ENCODE measurements at places on chromosomes 1 and 21.
A peak's percentile ranks its signal among the peaks of the same experiment; 100 is the strongest.

DNA sequence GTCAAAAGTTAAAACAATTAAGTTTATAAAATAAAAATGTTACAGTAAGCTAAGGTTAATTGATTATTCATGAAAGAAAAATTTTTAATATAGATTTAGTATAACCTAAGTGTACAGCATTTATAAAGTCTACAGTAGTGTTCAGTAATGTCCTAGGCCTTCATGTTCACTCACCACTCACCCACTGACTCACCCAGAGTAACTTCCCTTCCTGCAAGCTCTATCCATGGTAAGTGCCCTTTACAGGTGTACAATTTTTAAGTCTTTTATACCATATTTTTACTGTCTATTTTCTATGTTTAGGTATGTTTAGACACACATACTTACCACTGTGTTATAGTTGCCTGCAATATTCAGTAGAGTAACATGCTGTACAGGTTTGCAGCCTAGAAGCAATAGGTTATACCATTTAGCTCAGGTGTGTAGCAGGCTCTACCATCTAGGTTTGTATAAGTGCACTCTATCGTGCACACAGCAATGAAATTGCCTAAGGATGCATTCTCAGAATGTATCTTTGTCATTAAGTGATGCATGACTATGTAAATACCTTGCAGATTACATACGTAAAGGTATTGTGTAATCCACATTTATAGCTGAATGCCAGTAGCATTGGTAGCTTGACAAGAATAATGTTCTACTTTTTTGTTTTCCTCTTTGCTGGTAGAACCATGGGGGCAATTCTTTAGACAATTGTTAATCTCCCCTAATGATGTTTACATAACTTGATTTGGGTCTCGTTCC lies 35.7 kb upstream of the GPR88 start:
- DNase-seq, result no peak

GRCh38 chr1:94180650-94181049 lies 56.7 kb downstream of the ARHGAP29 start:
- no peak for DNase-seq

DNA sequence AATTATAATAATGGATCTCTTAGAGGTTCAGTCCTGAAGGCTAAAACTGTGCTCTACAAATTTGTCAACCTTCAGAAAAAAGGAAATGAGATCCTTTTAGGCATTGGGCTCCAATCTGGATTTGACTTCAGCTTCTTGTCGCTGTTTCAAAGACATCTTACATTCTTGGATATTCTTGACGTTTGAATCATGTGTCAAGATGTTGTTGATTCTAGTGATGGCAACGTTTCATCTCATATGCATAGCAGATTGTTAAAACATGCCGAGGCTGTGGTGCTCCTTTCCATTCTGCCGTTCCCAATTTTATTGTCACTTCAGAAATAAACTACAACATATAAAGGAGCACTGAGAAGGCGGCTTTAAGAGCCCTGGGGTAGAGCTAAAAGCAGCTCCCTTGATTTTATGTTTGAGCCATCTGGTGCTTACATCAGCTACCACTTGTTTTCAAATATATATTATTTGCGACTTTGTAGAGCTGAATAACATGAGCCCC lies 467.6 kb upstream of the ZRANB2 start:
- DNase-seq, result no peak

DNA sequence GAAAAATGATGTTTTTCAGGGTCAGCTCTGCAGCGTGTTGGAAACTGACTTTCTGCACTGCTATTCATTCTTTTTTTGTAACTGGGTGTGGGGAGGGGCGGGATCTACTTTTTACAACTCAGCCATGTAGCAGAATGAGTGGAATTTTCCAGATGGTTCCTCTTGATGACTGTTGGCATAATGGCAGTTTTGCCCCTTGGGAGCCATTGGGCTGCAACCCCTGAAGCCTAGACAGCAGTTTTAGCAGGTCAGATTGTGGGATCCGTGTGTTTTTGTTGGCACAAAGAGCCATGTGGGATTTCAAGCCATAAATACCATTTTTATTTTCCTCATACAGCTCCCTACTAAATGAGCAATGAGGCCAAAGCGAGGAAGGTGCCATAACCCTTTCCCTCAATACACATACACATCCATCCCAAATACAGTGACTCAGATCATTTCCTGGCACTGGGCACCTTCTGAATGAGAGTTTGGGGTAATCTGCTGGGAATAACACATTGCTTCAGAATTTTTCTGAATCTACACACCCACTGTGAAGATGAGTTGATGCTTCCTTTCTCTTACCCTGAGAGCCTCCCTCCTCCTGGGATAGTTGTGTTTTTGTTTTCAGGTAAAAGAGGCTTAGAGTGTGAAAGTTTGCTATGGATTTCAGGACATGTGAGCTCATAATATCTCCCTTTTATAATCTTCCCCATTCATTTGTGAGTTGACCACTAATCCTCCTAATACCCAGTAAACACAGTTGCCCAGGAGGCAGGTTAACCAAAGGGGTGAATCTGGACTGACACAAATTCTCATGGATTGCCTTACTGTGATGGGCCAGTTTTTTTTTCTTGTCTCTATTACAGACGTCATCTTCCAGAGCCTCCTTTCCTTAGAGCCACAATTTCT lies 13.1 kb downstream of the S100A10 start:
- no peak for DNase-seq

DNA sequence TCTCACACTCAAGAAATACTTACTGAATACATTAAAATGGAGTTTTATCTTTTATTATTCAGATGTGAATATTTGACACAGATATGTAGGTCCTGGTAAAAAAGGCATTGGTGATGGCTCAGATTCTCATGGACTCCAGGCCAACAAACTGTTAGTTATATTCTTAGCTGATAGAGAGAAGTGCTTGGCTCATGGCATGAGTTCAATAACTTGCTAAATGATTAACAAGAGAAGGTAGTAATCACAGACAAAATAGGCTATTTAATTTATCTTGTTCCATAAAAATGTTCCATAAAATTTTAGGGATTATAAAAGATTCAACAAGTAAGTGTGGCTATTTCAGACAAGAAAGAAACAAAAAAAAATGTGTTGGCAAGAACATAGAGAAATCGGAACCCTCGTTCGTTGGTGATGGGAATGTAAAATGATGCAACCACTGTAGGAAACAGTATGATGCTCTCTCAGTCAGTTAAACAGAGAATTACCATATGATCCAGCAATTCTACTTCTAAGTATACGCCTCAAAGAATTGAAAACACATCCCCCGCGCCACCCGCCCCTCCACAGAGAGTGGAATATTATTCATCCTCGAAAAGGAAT lies 737.8 kb upstream of the ADAMTS5 start:
- no peak for DNase-seq

DNA sequence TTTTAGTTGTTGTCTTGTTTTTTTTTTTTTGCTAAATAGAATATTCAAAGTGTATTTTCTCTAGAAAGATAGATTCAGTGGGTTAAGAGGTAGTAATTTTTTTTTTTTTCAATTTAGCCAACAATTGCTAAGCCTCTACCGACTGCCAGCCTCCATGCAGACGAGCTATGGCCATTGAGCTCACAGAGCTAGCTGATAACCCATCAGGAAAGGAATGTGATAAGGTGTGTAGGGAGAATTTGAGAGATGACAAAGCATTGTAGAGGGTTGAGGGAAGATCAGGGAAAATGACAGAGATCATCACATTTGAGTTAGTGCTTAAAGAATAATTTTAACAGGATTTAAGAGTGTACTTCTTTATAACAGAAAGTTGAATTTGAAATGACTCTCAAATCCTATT lies 30.6 kb downstream of the DNM3 start:
- no peak for DNase-seq

DNA sequence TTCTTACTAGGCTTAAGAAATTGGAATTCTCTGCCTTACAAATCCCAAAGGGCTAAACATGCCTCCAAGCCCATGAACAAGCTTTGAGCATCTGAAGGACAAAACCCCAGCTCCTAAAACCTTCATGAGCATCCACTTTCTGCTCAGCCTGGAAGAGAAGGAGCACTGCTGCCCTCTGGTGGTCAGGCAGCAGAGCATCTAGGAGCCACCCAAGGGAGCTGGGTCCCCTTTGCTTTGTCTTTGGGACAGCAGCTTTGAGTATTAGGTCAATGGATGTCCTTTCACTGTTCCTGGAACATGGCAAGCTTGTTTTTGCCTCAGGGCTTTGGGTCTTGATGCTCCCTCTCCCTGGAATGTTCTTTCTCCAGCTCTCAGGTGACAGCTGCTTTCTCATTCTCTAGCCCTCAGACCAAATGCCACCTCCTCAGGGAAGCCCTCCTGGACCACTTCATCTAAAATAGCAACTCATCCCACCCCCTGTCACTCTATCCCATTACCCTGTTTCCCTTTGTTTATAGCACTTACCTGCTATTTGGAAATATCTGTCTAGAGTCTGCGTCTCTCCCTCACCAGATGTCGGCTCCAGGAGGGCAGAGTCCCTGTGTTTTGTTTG lies 25.7 kb downstream of the RAB7B start:
- DNase-seq, result peak; percentile 65

- no peak for DNase-seq
Observed at GRCh38 chr1:59015708-59016107, 231.9 kb upstream of the JUN start.

DNA sequence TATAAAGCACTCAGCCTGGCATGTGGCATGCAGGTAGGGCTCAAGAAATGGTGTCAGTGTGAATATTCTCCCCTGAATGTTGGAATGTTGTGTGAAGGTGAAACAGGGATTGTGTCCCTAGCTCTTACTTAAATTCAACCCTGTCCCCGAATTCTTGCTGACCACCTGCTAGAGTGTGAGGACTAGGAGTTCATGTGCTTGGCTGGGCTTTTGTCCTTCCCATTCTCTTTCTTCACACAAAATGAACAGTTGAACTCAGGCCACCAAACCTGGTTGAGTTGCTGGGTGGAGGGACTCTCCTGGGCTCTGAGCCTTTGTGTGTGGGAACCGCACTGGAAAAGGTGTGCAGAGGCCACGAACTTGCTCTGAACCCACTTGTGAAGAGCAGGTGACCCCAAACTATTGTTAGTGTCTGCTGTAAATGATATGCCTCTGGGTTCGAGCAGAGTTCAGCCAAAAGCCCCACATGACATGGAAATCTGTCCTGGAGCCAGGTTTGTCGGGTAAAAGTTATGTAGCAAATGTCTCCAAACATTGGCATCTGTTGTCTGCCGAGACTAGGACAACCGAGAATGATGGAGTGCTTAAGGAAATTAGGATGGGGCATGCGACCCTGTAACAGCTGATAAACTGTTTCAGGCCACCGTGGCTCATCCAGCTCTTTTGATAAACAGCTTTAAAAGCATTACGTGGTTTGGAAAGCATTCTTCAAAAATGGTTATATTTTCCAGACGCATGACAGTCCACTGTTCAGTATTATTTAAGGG lies 144.2 kb downstream of the DHRS3 start:
- no peak for DNase-seq

- no peak for DNase-seq
Observed at GRCh38 chr1:103489935-103490334, 35.6 kb upstream of the RNPC3 start.

- no peak for DNase-seq
Observed at GRCh38 chr1:10101929-10102328, 69.2 kb downstream of the UBE4B start.

- no peak for DNase-seq
Observed at GRCh38 chr1:119245881-119246280, 105.4 kb upstream of the WARS2 start.

DNA sequence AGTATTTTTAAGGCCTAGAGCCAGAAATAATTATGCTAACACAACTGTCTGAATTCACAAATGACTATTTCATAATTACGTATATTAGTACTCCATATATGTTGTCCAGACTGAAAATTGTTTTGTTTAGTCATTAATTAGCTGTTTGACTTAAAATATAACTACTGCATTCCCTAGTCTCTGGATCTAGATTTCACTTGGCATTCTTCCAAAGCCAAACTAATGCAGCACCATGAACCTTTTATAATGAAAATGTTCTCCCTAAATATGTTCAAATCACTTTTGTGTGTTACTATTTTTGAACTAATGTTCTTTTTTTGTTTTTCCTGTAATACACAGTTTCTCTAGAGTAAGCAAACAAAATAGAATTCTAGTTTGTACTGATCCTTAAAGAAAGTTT lies 46.1 kb downstream of the CAMTA1 start:
- DNase-seq, result no peak

DNA sequence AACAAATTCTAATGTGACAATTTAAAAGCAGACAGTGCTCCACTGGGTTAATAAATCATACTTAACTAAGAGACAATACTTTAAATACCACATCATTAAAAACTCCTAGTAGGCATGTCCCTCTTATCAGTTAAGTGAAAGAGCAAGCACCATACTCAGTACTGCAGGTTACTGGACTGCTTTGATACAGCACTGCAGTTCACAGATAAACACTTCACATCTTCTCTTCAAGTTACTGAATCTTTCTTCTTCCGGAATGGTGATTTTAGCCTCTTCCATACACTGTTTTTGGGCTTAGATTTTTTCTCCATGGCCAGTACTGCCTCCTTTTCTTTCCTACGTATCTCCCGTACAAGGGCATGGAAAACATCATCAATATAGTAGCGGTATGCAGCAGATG lies 11.0 kb downstream of the RIT1 start:
- DNase-seq, result no peak

- DNase-seq, result no peak
Observed at GRCh38 chr1:170765712-170766330, 101.9 kb downstream of the PRRX1 start.

GRCh38 chr1:231460614-231461013 lies 38.5 kb upstream of the EGLN1 start:
- DNase-seq, result no peak

DNA sequence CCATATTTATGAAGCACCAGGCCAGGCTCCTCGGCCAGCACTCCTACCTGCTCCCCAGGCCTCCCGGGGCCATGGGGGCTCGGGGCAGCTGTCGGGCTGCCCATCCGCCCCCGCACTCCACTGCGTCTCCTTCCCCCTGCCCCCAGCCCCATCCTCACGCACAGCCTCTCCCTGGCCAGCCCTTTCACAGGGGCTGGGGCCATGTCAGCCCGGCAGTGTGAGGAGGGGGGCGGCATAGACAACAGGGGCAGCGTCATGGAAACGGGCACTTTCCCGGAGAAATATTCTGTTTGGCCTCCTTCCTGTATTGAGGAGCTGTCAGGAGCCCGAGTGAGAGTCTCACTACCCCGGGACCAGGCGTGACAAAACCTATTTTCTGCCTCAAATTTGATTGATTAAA lies 87.3 kb downstream of the CASZ1 start:
- DNase-seq, result no peak

- DNase-seq, result no peak
Observed at GRCh38 chr1:187948170-187948794, 1119.5 kb downstream of the PLA2G4A start.

GRCh38 chr1:93414749-93415148 lies 33.2 kb upstream of the FNBP1L start:
- peak; percentile 8 for DNase-seq

DNA sequence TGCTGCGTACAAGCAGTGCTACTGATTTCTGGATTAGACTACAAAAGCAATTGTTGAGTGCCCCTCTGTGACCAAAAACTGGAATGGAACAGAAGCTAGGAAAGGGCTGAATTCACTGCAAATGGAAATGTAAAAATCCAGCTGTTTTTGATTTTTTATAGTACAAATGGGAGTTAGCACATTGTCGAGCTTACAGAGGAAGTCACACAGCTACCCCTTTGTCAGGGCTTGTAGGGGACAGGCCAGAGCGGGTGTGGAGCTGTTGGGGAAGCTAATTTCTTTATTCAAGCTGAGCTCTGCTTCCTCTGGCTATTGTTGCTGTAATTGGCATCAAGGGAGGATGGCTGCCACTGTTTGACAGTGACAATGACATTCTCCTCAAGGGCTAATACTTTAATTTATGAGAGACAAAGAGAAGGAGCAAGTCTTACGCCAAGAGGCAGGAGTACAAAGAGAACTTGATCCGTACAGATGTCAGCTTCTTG lies 96.1 kb downstream of the SLC35F3 start:
- no peak for DNase-seq
